NCI-H526 (cell line): ENCODE measurements at places on chromosomes 1 and 21.
A peak's percentile ranks its signal among the peaks of the same experiment; 100 is the strongest.

DNA sequence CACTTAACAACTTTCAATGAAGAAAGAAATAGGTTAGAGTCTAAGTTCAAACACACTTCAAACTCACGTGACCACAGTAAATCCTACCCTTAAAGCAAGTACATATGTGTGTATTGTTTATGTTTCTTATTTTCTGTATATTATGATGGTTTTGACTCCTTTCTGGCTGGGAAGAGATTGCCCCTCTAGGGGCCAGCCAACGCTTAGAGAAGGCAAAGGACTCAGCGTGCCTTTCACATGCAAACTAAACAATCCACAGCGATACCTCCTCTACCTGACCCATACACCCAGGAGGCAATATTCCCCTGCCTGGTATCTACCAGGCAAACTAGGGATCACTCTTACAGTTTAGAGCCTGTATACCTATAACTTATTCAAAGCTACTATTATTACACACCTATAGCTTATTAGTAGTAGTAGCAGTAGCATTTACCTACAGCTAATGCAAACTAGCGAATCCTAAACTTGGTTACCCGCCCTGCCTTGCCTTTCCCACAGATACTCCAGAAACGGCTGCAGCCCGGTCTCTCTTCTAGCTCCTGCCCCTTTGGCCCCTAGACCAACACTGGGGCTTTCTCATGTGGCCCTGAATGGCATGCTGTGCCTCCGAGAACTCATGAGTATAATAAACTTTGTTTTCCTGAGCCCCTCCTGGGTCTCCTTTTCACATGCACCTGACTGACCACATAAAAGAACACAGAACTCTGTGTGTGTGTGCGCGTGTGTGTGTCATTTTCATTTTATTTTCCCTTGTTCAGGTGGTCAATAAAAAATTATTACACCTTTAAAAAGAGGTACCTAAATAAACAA lies 14.0 kb downstream of the NRIP1 start:
- peak; percentile 35 for DNase-seq

GRCh38 chr1:172630056-172630818 lies 28.7 kb upstream of the FASLG start:
- no peak for DNase-seq

- DNase-seq = no peak
Measured at GRCh38 chr1:235679005-235679404, 29.4 kb upstream of the GNG4 start.

DNA sequence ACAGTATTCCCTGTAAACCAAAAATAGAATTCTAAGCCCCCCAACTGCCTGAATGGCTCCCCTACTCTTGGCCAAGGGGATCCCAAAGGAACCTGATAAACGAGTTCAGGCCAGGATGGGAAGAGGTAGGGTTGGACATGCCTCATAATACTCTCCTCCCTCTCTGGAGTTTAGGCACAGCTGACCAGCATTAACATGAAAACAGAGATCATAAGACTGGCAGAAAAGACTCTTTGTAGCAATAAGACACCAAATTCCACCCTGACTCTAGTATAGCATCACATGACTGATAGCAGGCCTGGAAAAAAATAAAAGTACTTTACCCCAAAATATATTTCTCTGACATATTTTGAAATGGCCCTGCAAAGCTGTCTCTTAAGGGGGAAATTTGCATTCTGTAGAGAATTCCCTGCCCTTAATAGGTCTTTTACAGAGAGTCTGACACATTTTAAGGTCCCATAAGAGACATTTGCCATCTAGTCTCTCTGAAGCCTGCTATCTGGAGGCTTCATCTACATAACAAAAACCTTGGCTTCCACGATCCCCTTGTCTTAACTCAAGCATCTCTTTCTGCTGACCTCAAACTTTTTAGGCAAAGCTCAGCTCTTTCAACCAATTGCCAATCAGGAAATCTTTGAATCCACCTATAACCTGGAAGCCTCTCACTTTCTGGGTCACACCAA lies 55.9 kb downstream of the SIK1 start:
- DNase-seq = no peak
